Naive thymus-derived CD4-positive, alpha-beta T cell (primary cell): ENCODE measurements at places on chromosomes 5 and 9.

DNA sequence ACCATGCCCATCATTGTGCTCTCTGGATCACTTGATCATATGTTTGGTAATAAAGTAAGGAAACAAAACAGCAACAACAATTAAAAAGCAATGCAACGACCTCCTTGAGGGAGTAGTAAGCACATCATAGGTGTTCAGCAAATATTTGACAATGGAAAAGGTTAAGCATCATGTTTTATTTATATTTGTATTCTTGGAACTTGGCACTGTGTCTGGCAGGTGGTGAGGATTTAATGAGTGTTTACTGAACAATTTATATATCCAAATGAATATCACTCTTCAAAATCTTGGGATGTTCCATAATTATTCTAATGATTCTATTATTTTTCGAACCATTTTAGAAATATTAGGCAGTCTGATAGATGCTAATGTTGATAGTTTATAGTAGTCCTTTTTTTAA is 6.2 kb downstream of the PIP5K1B start:
- DNase-seq = no peak

DNA sequence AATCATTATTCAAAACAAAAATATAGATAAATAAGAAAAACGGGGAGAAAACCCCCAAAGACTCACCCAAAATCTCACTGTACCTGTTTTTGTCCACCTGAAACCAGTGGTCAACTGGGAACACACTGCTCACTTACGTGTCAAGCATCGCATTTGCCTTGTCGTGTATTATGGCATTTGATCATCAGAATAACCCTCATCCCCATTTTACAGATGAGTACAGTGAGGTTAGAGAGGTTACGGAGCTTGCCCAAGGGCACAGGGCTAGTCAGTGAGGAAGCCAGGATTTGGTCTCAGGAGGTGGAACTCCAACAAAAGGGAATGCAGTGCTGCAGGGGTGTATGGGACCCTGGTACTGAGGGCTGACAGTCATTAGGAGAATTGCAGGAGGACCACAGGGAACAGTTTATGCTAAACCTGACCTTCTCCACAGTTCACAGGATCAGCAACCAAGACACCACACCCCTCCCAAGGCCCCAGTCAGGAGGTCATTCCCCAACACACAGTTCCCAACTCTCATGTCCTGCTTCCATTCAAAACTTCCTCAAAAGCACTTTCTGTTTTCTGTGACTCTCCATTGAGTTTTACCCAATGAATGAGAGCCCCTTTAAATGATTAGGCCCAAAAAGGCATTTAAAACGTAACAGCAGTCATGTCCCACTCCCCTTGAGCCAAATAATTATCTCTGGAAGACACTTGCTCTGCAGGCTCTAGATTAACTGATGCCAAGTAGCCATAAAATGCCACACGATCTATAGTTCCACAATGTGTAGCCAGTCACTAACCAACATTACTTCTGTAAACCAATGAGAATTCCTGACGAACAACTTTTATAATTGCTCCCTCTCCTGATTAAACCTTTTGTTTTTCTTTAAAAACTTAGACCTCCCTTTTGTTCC is 50.8 kb downstream of the CTSL start:
- no peak for DNase-seq

DNA sequence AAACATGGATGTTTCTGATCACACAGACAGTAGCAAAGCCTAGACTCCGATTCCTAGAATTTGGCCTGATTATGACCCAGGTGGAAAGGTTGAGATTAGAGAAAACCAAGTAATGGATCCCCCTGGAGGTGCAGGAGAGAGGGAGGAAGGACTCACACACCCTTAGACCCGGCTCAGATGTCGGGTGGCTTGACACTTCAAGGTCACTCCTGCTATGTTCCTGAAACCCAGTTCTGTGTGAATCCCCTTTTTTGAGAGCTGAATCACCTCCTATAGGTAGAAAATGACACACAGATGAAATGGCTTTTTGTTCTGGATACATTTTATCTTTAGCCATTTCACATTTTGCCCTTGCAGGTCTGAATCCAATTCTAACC is 192.8 kb downstream of the ARRDC3 start:
- DNase-seq = no peak

- no peak for DNase-seq
These were observed 70.3 kb upstream of the LHFPL2 start for GRCh38 chr5:78718824-78719223.

- no peak for DNase-seq
These were observed 95.5 kb downstream of the GHR start for GRCh38 chr5:42518595-42519221.

DNA sequence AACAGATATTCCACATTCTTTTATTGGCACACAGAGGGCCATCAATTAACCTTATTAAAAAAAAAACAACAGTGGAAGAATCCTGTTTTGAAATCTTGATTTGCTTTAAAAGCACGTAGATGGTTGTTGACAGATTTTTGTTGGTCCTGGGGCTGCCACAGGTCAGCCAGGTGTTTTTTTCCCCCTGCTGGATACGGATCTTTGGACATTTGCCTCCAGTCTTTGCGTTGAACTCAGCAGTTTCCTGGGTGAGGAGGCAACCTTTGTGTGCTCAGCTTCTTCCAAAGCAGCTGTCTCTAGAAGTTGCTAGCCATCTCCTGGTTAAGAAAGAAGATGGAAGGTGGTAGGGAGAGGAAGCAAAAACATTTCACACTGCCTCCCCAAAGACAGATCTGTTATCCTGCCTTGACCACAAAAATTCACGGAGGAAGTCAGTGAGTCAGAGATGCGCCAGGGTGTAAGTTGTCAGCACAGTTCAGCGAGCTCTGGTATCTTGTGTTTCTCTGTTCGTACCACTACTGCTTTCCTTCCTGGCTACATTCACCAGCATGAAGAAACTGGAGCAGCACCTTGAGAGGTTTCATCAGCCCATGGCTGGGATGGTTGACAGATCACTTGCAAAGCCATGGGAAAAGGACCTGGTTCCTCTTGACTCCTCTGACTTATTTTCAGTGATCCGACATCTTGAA is 207.3 kb downstream of the ARHGAP26 start:
- no peak for DNase-seq

GRCh38 chr5:400282-401145 is 42.5 kb upstream of the EXOC3 start:
- DNase-seq = no peak

GRCh38 chr9:123120131-123120530 is 86.7 kb downstream of the GPR21 start:
- DNase-seq = no peak

DNA sequence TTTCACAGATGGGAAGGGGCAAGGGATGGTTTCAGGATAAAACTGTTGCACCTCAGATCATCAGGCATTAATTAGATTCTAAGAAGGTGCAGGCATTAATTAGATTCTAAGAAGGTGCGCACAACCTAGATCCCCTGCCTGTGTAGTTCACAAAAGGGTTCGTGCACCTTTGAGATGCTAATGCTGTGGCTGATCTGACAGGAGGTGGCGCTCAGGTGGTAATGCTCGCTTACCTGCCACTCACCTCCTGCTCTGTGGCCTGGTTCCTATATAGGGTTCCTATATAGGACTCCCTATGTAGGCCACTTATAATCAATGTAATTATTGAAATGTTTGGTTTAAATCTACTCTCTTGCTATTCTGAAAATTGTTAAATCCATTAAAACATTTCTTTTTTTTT is 171.0 kb downstream of the MSX2 start:
- no peak for DNase-seq

GRCh38 chr9:114732823-114733222 is 50.8 kb upstream of the TEX48 start:
- DNase-seq = no peak

DNA sequence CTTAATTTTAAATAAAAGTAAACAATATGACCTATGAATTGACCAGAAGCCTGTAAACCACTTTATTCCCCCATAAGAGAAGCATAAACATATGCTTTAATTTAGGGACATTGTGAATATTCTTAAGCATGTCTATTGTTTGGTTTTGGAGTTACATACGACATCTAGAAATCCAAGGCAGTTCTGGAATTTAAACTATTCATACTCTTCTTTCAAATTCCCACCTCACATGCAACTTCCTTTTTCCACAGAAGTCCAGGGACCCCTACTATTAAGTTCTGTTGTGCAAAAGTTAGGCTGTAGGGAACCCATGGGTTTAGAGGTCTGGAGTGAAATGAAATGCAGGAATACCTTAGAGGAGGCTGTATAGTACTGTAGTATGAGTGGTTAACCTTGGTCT is 2.1 kb downstream of the RIC1 start:
- DNase-seq = no peak

DNA sequence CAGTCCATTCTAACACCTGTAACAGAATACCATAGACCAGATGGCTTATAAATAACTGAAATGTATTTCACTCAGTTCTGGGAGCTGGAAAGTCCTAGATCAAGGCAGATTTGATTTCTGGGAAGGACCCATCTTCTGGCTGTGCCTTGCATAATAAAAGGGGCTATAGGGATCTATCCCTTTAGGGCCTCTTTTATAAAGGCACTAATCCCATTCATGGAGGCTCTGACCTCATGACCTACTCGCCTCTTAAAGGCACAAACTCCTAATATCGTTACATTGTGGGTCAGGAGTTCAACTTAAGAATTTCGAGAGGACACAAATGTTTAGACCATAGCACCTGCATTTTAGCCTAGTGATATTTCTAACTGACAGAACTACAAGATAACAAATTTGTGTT is 619.0 kb downstream of the CDH18 start:
- DNase-seq = no peak

GRCh38 chr9:114174876-114175771 is 19.8 kb downstream of the COL27A1 start:
- DNase-seq = no peak

GRCh38 chr5:180866985-180867384 is 5.9 kb upstream of the ZFP62 start:
- DNase-seq = no peak

DNA sequence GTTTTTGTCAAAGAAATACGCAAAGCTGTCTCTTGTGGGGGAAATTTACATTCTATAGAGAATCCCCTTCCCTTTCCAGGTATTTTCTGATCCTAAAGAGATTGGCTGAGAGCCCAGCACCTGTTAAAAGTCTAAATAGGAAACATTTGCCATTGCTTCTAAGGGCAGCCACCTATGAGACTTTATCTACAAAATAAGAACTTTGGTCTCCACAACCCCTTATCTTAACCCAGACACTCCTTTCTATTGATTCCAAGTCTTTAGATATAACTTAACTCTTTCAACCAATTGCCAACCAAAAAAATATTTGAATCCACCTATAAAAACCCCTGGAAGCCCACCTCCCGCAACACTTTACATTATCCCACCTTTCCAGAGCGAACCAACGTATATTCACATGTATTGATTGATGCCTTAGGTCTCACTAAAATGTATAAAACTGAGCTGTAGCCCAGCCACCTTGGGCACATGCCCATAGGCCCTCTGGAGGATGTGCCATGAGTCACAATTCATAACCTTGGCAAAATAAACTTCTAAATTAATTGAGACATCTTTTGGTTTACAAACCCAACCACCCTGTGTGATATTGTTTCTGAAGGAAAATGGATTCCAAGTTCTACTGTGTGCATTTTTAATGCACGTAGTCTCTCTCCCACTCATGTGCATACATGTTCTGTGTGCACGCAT is 211.4 kb downstream of the GAS1 start:
- DNase-seq = no peak

DNA sequence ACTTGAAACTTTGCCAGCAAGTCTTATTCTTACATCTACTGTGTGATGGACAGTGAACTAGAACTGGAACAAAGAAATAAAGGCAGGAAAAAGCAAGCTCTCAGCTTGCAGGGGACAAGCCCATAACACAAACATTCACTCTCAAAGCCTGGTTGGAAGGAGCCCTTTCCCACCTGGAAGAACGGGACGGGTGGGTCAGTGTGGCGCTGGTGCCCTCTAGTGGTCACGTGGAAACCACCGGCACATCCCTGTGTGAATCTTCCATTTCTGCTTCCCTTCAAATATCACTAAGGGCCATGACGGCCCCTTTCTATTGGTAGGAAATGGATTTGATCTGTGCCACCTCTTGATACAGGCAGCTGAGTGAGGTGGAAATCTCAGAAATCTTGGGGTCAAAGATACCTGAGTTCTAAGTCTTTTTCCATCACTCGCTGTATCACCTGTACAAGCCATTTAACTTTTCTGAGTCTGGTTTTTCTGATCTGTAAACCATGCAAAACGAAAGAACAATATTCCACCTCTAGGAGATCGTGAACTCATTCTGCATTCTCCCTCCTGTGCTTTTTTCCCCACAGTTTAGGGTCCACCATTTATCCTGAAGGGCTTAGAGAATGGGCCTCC is 211.6 kb downstream of the MSX2 start:
- no peak for DNase-seq

DNA sequence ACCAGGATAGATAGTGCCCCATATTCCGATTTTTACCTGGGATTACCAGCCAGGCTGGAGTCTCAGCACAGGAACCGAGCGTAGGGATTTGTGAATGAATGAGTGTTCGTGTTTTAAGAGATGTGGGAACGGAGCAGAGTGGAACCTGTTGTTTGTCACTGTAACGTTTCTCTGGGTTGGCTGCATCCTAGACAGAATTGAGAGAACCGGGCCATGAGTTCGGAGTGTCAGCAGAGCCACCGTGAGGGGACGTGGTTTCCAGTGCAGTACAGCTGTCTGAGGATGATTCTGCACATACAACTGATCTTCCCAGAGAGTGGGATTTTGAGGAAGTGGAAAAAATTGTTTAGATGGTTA is 1.2 kb downstream of the PDE8B start:
- no peak for DNase-seq

DNA sequence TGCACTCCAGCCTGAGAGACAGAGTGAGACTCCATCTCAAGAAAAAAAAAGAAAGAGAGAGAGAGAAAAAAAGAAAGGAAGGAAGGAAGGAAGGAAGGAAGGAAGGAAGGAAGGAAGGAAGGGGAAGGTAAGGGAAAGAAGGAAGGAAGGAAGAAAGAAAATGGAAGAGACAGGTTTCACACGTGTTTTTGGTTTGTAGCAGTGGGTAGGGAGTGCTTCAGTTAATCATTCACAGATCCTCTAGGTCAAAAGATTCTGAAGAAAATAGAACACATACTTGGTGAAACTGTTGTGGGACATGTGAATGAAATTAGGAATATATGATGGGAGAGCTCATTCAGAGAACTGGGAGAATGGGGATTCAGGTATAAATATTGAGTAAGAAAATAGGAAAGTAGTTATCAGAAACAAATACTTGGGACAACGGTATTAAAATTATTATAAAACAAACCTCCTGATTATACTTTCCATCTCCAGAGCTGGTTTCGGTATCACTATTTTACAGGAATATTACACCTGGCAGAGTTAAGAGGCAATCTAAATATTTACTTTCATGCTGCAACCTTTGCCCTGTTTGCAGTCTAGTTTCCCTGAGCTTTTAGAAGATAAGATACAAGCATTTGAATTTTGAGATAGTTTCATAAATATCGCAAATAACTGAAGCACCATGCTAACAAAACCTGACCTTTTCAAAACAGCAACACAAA is 37.2 kb downstream of the MARVELD2 start:
- no peak for DNase-seq

GRCh38 chr9:129419382-129419899 is 201.5 kb downstream of the C9orf50 start:
- no peak for DNase-seq

DNA sequence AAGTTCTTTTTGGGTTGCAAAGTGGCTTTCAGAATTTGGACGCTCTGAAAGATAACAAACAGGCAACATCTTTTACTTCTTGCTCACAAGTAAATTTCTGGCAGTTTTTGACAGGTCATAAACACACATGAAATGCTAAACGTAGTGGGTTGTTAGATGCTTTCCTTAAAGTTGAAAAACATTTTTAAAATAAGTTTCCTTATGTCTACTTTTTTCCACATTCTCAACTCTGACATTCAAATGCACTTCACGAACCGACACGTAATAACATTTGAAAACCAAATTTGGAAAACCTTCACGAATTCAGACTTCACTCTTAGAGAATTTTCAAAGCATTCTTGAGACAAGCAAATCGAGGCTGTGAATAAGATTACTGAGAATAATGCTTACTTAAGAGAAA is 26.9 kb downstream of the MTX3 start:
- no peak for DNase-seq
